Kidney capillary endothelial cell (primary cell): ENCODE measurements at places on chromosomes 4 and X.

GRCh38 chr4:38681281-38681991 lies 17.4 kb downstream of the KLF3 start:
- no peak for DNase-seq

- DNase-seq = no peak
Observed at GRCh38 chr4:126306152-126306869, 991.6 kb downstream of the FAT4 start.

DNA sequence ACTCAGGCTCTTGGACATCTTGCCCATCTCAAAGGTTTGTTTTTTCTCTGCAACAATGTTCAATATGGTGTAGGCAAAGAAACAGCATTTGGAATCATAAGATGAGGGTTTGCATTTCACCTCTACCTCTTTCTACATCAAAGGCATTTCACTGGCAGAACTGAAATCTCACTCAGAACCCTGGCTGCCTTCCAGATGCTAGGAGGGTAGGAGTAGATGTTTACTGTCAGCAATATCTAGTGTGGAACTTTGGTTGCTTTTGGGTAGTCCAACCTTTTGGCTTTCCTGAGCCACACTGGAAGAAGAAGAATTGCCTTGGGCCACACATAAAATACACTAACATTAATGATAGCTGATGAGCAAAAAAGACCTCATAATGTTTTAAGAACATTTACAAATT lies 297.0 kb upstream of the KLF3 start:
- no peak for DNase-seq

GRCh38 chr4:126533146-126533805 lies 1099.5 kb upstream of the INTU start:
- DNase-seq = no peak

GRCh38 chrX:31483336-31483735 lies 411.5 kb upstream of the FTHL17 start:
- DNase-seq = no peak
